ENCODE measurements at places on chromosomes 2 and 18.
A peak's percentile ranks its signal among the peaks of the same experiment; 100 is the strongest.

- no peak for DNase-seq
Measured at GRCh38 chr18:44464398-44465180, 216.1 kb upstream of the SETBP1 start.

DNA sequence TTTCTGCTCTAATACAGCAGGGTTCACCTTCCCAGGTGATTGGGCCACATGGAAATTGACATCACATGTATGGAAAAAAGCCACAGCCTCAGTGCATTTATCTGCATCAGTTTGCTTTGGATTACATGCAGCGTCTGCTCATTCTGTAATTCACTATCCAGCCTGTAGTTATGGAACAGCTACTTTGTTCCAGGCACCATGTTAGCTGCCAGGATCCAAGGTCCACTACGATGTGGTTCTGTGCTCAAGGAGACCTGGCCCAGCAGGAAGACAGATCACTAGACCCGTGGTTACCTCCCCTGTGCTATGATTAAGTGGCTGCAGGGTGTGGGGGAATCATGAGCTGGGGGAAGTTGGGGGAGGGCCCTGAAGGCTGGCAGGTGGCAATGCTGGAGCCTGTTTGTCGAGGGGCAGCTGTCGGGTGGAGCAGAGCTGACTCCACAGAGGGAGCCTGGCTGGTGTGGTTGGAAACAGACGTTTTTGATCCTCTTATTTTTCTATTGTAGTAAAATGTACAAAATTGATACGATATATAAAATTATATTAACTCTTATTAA, 58.6 kb downstream of the TSHZ1 start:
- no peak for DNase-seq

- DNase-seq, result no peak
Measured at GRCh38 chr2:239195318-239195871, 205.4 kb downstream of the HDAC4 start.

- DNase-seq, result no peak
Measured at GRCh38 chr18:37796823-37797349, 231.3 kb upstream of the CELF4 start.

GRCh38 chr18:44507729-44508325, 172.9 kb upstream of the SETBP1 start:
- DNase-seq, result peak; percentile 3

DNA sequence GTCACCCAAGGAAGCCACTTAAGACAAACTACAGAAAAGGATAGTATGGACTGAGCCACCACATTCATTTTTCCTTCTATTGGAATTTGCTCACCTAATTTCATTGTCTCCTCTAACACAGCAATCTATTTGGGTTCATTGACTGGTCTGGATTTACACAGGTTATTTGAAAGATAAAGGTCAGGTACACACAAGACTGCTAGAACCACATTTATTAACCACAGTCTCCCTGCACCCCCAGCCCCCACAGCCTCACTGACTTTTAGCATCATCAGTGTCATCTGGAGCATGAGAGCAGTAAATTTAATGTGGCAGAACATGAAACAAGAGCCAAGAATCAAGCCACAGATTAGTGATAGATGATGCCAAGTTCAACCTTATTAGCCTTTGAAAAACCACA, 226.9 kb upstream of the GYPC start:
- no peak for DNase-seq

DNA sequence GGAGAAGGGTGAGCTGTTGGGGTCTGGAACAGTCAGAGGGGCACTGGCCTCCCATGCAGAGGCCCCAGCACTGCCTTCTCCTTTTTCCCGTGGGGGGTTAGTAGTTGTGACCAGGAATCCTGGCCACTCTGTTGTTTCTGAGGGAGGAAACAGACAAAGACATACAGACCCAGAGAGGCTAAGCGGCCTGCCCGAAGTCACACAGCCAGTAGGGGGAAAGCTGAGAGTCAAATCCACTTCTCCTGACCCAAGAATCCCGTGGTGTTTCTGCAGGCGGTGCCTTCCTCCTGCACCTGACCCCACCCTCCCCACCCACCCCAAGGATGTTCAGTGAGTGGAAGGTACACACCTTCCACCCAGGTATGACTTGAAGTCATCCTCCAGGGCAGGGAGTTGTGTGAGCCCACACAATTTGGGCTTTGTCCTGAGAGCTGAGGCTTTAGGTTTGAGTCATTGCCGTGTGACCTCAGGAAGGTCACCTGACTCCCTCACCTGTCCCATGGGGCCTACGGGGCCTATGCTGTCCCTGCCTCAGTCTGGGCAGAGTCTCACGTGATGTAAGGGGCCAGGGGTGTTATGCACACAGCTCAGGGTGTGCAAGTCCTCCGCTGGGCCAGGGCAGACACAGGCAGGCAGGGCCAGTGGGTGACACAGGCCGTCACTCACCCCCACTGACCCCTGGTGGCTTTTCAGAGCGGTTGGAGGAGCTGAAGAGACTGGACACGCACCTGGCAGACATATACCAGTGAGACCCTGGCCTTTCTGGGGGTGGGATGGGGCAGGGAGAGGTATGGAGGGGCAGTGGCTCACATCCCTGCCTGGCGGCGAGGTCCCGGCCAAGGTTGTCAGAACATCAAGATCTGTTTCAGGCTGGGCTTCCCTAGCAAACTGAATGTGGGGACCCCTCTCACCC, 5.0 kb downstream of the NT5DC4 start:
- DNase-seq, result no peak

GRCh38 chr18:7885865-7886264, 318.7 kb downstream of the PTPRM start:
- no peak for DNase-seq

- no peak for DNase-seq
Measured at GRCh38 chr2:66576561-66577320, 141.8 kb downstream of the MEIS1 start.

DNA sequence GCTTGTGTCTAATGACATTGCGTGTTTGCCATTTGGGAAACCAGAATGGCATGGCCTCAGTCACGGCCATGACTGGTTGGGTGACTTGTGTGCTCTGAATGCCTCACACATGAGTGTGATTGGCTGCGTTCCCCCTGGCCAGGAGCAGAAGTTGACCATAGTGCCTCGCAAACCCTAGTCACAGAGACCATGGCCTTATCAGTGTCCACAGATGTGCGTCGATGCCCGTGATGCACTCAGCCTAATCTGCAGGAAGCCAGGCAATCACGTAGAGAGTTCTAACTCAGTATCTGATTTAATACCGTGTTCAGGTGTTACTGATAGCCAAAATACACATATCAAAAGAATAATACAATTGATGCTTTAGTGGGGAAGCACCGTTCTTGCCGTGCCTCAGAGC, 64.0 kb downstream of the BOLA3 start:
- no peak for DNase-seq

DNA sequence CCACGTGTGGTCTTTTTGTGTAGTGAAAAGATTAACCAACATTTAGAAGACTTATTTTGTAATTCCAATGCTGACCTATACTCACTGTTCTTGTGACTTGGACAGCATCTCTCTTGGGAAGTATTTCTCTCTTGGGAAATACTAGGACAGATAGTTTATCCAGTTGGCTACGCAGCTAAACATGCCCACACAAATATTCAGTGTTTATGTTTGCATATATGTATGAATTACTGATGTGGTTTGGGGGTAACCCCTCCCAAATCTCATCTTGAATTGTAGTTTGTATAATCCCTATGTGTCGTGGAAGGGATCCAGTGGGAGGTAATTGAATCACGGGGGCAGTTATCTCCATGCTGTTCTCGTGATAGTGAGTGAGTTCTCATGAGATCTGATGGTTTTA, 2062.3 kb upstream of the CELF4 start:
- DNase-seq, result no peak

GRCh38 chr2:238391042-238391689, 35.6 kb upstream of the ASB1 start:
- DNase-seq, result no peak

All from stimulated activated CD8-positive, alpha-beta memory T cell treated with anti-CD3 and anti-CD28 coated beads, Interleukin-4, amount 100 ng/mL, for 1 hour (primary cell).